NCI-H446 (cell line): ENCODE measurements at places on chromosomes 7 and 10.

DNA sequence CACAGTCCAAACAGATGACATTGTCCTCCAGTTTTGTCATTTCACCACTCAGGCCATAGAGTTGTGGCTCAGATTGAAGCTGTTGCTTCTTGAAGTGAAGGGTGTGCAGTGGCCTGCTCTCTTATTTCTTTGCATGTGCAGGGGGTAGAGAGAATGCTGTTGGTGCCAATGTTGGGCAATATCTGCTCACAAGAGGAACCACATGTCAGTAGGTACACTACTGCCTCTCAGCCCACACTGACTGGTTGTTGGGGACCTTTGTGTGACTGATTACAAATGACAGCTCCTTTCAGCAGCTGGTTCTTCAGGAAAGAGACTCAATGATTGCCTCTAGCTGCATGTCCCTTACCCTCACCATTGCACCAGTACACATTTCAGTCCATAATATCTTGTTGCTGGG, 21.9 kb upstream of the SFTPA1 start:
- DNase-seq: no peak

DNA sequence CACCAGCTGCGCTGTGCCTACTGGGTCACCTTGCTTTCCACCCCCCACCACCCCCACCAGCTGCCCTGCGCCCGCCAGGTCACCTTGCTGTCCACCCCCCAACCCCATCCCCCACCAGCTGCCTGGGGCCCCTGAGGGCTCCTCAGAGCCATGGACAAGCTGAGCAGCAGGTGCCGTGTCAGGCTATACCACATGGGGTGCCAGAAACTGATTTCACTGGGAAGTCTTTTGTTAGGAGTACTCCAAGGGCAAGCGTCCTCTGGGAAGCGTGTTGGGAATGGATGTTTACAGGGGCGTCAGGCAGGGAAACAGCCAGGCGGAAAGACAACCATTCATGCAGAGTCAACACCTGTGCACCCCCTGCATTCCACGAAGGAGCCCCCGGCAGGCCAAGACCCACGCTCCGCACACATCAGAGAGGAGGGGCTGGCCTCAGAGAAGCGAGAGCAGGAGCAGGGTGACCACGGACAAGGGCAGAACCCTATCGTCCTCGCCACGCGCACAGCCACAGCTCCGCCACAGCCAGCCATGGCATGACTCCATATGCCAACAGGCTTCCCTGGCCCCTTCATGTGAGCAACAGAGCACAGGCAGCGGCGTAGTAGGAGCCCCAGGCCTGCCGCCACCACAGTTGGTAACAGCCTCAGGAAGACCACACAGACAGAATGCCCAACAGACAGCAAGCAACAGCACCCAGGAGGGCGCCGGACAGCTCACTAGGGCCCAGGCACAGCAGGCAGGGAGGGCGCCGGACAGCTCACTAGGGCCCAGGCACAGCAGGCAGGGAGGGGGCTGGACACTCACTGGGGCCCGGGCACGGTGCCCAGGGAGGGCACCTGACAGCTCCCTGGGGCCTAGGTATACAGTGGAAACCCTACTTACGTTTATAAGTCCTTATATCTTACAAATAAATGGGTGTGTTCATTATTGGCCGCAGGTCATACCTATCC, 180.8 kb downstream of the MAD1L1 start:
- DNase-seq: no peak

DNA sequence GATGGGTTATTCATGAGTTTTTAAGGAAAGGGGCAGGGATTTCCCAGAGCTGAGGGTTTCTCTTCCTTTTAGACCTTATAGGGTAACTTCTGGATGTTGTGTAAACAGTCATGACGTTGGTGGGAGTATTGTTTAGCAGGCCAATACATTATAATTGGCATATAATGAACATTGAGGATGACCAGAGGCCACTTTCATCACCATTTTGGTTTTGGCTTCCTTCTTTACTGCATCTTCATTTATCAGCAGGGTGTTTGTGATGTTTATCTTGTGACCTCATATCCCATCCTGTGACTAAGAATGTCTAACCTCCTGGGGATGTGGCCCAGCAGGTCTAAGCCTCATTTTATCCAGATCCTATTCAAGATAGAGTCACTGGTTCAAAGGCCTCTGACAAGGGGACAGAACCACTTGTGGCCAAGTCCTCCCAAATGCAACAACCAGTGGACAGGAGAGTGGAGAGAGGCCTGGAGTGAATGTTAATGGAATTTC, 77.3 kb upstream of the RPA3 start:
- no peak for DNase-seq

DNA sequence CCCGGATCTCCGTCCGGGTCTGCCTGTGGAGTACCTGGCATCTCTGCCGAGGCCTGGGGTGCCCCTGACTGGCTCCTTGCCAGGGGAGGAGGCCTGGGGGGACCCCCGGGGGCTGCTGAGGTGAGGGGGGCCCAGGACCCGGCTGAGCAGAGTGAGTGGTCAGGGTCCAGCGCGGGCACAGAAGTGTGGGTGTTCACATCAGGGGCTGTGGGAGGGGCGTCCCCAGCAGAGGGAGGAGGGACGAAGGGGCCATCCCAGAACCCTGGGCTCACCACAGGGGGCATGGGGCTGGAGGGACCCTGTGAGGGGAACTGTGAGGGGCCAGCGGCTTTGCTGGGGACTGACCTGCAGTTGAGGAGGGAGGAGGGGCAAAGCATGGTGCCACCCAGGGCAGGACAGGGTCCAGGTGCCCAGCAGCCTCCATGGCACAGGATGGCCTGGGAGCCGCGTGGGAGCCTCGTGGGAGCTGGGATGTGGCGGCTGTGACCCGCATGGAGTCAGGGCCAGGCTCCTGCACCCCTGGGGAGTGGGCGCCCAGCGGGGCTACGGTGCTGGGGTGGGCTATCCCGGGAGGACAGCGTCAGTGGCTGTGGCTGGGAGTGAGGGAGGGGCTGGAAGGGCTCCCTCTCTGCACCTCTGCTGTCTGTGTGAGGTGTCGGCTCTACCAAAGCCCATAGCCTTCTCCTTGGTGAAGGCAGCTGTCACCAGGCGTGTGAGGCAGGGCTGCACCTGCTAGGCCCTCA, 91.2 kb downstream of the DNAJB6 start:
- DNase-seq: no peak

DNA sequence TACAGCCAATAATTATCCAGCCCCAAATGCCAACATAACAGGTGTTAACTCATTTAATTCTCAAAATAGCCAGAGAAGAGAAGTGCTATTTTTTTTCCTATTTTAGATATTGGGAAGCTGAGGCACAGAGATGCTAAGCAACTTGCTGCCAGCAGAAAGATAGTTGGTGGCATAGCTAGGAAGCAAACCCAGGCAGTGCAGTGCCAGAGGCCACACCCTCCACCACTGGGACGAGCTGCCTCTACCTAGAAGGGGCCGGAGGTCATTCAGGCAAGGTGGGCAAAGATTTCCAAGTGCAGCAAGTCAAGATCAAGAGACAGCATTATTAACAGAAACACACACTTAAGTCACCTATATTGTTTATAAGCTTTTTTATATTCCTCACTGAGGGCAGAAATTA, 654.1 kb downstream of the INHBA start:
- DNase-seq: no peak

- peak; percentile 24 for DNase-seq
These were observed 932 bp downstream of the ESYT2 start for GRCh38 chr7:158828133-158829020.

GRCh38 chr10:79321494-79321882, 25.8 kb upstream of the PPIF start:
- no peak for DNase-seq

DNA sequence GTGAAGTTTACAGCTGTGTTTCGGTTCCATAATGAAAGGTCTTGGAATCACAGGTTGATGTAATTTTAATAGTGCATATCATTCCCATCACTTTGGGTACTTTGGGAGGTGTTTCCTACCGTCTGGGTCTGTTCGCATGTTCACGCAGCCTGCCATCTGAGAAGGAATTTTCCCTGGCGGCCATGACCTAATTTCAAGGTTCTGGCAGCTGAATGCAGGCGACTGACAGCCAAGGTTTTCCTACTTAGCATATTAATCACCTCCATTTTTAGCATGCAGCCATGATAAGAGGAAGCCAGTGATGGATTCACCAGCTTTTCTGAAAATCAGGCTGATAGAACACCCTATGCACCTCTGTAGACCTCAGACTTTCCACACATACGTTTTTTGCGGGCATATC, 319.1 kb upstream of the TMEM229A start:
- DNase-seq: no peak

- no peak for DNase-seq
These were observed 256.2 kb upstream of the NPSR1 start for GRCh38 chr7:34401776-34402175.

DNA sequence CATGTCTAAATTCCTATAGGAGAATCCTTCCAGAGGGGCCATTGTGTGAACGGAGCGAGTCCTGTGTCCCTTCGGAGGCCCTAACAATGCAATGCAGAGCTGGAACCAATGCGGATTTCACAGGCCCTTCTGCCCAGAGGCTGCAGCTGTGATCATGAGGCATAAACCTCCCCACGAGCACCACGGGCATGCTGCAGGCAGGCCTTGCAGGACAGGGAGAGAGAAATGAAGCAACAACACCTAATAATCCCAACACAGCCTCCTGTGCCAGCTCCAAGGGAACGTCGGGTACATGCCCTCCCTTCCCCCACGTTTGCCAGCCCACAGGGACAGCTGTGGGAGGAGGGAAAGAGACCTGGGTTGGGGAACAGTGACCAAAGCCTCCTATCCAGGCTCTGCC, 74.4 kb downstream of the TNS3 start:
- no peak for DNase-seq
